T-cell (primary cell): ENCODE measurements at places on chromosomes 6 and 20.

GRCh38 chr6:149779644-149779963 is 30.1 kb downstream of the PCMT1 start:
- no peak for DNase-seq

DNA sequence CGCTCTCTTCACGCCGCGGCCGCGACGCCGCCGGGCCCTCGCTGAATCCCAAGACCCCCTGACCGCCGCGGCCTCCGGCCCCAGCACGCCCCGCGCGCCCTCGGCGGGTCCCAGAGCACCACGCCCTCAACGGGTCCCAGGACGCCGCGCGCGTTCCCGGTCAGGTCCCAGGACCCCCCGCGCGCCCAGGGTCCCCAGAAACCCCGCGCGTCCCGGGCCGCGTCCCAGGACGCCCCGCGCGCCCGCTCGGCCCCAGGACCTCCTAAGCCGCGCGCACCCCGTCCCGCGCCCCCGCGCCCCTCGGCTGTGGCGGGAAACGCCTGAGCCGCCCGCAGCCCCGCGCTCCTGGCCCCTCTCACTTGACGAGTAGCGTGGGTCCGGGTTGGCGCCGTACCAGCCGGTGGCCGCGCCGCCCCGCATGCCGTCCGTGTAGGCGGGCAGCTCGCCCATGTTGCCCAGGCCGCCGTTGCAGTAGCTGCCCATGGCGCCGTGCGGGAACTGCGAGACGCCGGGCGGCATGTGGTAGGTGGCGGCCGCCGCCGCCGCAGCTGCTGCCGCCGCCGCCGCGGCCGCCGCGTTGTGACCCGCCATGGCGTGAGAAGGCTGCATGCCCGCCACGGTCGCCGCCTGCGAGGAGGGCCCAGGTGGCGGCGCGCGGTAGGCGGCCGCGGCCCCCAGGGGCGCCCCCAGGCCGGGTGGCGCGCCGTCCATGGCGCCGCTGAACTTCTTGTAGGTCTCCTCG is 556 bp downstream of the NKX2-4 start:
- DNase-seq: no peak

GRCh38 chr6:15623276-15624116 is 39.3 kb downstream of the DTNBP1 start:
- DNase-seq: no peak

DNA sequence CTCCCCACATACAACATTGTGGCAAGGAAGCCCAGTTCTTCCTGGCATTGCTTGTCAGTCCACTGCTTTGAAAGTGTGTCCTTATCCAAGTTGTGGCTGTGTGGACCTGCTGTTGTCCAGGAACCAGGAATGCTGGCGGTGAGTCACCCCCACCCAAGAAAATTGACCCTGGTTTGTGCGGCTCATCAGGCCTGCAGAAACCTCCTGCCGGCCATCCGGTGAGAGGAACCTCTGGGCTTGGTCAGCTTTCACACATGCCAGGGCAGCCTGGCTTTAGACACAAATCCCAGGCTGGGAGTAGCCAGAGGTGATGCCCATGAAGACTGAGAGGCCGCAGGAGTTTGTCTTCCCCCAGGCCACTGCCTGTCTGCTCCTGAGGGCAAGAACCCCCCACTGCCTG is 223.6 kb downstream of the TTLL2 start:
- DNase-seq: no peak

GRCh38 chr6:134346932-134347545 is 29.1 kb upstream of the SGK1 start:
- DNase-seq: no peak

DNA sequence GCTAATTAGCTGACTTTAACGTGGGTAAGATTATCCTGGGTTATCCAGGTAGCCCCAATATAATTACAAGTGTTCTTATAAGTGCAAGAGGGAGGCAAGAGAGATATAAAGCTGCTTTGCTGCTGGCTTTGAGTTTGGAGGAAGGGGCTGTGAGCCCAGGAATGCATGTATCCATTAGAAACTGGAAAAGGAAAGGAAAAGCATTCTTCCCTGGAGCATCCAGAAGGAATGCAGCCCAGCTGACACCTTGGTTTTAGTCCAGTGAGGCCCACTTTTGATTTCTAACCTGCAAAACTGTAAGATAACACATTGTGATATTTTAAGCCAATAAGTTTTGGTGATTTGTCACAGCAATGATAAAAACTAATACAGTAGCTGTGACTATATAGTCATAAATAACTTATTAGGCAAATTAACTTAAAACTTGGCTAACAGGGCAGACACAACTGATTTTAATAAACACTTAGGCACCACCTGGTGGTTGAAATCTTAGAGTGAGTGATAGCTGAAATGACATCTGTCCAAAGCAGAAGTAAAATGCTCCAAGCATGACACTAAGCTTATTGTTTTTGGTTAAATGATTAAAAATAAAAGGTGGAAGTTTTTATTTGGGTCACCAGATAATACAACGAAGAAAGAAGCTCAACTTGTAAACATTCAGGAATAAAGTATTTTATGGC is 35.6 kb downstream of the ADGRF4 start:
- no peak for DNase-seq
